ENCODE measurements at places on chromosomes 5 and 9.

DNA sequence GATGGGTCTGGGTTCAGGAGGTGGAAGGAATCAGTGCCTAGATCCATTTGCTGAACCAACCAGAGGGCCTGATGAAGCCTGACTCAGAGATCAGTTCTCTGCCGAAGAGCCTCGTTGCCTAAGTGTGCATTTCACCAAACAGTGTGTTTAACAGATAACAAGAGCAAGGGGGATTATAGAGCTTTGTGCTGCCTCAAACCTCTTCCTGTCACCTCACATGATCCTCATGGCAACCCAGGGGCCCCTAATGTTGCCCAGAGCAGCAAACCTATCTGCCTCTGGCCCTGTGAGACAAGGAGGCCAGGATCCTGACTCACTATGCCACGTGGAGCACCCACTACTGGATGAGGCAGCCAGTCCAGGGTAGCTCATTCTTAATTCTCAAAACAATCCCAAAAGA is 66.3 kb upstream of the EPB41L4B start:
- DNase-seq: no peak

GRCh38 chr5:136420168-136420898 is 55.0 kb upstream of the TRPC7 start:
- no peak for DNase-seq

GRCh38 chr5:3905031-3905430 is 309.4 kb downstream of the IRX1 start:
- DNase-seq: no peak

DNA sequence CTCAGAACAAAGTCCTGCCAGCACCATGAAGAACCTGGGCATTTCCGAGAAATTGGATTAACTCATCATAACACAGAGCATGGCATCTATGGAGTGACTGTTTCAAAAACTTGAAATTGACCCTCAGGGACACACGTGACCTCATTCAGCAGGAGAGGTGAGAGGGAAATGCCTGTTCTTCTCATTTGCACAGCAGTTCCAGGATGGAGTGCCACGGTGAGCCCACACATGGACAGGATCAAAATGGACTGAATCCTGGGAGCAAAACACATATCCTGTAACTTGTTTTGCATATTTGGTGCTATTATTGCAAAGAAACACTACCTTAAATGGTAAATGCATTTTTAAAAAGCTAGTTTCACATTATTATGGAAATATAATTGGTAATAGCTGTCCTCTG is 256.1 kb upstream of the IRX2 start:
- no peak for DNase-seq

- DNase-seq: no peak
These were observed 297.7 kb downstream of the DEPDC1B start for GRCh38 chr5:60402161-60402785.

- DNase-seq: no peak
These were observed 144.4 kb downstream of the FSTL4 start for GRCh38 chr5:133467826-133468463.

DNA sequence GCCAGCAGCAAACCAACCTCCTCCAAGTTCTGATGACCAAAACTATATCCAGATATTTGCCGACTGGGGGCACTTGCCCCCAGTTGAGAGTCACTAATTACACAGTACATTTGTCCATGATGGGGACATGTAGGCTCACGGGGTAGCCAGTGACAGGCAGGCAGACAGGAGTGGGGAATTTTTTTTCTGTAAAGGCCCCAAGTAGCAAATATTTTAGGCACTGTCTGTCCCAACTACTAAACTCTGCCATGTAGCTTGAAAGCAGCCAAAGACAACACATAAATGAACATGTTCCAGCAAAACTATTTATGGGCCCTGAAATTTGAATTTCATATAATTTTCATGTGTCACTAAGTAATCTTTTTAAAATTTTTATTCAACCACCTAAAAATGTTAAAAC is 80.7 kb downstream of the GRIA1 start:
- no peak for DNase-seq

- DNase-seq: no peak
These were observed 421.6 kb downstream of the ANXA1 start for GRCh38 chr9:73573235-73573634.

DNA sequence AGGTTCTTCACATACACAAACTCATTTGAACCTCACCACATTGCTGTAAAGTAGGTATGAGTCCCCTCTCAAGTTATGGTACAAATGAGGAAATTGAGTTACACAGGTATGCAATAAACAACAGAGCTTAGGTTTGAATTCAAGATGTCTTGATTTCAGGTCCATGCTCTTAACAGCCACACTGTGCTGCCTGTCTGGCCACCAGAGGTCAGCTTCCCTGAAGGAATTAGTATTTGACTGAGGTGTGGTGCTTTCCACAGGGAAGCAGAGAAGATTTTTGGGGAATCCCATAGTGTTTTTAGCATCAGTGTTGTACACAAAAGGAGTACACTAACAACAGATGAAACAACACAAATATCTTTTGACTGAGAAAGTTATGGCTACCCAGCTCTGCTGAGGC is 94.4 kb upstream of the ITGA1 start:
- no peak for DNase-seq
